ENCODE measurements at places on chromosomes 2 and 18.

DNA sequence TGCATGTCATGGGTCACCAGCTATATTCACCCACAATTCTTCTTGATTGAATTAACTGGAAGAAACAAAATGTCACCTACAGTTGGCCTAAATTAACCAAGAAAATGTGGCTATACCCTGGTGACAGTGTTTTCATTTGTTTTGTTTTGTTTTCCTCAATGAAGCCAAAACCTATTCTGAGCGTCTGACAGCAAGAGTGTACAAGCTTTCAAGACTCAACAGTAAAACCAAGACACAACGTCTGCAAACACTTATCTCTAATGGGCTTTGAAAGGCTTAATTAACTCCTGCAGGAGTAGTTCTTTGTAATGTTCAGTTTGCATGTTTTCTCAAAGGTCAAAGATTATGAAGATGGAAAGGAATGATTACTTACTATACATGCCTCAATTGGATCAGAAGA is 827.6 kb upstream of the KLHL29 start:
- DNase-seq = no peak

GRCh38 chr2:113005030-113005509 is at the start of gene IL36A:
Gene IL36A (plus strand): TSS chr2:113005459. CDS start chr2:113005872, 413 bp downstream.
- no peak for DNase-seq

GRCh38 chr2:191029280-191029950 is 15.4 kb upstream of the STAT1 start:
- DNase-seq = no peak

DNA sequence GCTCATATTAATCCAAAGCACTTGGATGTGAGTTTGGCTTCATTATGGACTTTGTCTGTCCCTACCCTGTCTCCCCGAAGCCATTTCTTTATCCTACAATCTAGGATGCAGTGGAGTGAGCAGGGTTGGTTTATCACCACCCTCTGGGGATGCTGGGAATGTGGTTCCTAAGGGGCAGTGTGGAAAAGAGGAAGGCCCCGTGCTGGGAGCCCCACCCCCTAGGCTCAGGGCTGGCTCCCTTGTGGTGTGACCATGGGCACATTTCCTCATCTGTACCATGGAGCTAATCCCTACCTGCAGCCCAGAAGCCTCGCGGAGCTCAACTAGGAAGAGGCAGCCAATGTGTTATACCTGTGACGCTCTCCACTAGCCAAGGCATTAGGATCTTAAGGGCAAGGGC is 92.5 kb downstream of the TGOLN2 start:
- DNase-seq = no peak

DNA sequence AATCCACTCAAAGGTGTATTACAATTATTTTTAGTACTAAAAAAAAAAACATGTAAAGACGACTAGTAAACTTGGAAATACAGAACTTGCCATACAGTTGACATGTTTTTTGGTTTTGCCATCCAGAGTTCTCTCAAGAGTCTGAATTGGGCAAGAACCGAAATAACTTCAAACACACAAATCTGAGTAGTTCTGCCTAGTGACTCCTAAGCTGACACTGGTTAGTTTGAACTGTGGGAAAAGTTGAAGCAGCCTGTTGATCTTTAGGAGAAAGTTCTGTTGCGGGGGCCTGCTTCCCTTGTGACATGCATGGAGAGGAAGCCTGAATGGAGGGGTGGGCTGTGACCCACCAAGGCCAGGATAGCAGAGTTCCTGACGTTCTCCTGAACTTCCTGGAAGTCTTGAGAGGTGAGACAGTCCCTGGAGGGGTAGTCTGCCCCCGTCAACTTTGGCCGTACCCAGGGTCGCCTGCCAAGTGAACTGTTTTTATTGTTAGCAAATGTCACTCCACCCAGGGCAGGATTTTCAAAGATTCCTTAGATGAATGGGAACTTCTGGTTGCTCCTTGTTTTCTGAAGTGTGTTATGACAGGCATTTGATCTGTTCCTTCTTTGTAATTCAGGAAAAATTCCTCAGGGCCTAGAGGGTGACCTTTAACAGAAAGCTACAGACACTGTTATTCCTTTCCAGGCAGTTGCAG is 85.6 kb upstream of the SPTBN1 start:
- no peak for DNase-seq

DNA sequence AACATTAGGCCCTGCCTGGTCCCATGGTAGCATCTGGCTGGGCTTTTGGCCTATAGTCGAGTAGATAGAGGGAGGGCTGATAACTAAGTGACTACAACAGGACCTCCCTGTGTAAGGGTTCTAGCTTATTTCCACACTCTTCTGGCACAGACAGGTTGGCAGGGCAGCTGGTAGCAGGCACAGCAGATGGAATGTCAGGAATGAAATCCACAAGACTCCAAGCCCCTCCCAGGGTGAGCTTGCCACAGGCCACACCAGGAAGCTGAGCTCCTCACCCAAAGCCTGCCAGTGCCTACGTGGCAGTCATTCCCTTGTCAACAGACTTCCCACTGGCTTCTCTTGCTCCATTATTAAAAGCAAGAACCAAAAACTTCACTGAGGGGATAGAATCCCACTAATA is 20.7 kb upstream of the C1QL2 start:
- no peak for DNase-seq

DNA sequence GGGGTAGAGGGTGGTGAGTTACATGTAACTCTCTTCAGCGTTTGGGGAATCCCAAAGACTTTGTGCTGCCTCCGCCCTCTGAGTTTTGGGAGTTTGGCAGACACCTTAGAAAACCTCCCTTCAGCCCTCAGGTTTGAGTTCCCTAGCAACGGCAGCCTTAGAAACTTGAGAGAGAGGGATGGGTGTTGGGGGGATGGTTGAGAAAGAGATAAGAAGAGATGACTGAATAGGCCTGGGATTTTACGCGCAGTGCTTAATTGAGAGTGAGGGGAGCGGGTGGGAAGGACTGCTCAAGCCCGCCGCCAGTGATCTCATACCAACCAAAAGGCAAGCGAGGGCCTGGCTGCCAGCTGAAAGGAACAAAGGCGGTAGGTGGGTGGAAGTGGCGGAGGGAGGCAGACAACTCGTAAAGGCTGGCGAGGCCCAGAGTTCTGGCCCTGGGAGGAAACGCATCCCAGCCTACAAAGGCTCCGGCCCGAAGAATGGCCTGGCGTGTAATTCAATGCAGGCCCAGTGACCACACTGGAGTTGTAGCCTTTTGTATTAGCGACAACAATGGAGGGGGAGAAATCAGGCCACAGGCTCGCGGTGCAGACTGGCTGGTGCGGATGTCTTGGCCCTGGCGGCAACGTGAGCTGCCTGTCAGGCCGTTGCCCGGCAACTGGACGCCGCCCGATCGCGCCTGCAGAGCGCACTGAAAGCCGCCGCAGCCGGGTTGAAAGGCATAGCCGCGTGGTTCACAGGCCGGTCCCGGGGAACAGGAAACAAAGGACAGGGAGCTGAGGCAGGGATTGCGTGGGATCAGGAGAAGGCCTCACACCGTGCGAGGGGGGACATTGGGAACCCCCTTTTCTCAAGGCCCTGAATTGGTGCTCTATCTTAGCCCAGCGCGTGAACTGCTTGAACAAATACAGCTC is 39.9 kb upstream of the DARS1 start:
- DNase-seq = peak; percentile 92

Measured in kidney (tissue), 22 donors.